ENCODE measurements at places on chromosomes 7 and 10.

- no peak for DNase-seq
Observed at GRCh38 chr10:29522061-29522855, 112.5 kb downstream of the SVIL start.

DNA sequence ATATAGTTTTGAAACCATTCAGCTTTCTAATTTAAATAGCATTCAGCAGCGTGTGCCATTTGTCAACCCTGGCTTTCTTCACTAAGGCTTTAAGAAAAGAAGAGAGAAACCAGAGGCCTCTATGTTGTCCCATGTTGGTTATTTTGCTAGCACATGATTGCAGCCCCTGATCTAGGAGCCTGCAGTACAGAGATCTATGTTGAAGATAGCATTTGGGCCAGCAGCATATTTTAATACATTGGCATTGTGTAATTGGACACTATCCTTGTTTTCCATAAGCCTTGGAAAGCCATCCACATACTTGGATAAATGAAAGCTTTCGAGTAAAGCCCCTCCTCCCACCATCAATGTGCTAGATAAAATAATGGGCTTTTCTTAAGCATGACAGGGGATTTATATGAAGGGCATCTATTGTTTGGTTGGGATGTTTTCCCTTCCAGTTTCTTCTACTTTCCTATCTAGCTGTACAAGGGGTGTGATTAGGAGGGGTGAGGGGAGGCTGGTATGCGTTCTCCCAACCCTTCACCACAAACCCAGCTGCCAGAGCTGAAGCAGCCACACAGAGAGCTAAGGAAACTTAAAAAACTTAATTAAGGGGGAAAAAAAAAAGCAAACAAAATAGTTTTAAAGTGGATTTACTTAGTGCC, 23.1 kb upstream of the SDHAF3 start:
- no peak for DNase-seq

- DNase-seq: no peak
Observed at GRCh38 chr10:79445977-79446757, 743 bp upstream of the ZCCHC24 start.

GRCh38 chr7:101553771-101554445, 75.2 kb downstream of the MYL10 start:
- DNase-seq: no peak

DNA sequence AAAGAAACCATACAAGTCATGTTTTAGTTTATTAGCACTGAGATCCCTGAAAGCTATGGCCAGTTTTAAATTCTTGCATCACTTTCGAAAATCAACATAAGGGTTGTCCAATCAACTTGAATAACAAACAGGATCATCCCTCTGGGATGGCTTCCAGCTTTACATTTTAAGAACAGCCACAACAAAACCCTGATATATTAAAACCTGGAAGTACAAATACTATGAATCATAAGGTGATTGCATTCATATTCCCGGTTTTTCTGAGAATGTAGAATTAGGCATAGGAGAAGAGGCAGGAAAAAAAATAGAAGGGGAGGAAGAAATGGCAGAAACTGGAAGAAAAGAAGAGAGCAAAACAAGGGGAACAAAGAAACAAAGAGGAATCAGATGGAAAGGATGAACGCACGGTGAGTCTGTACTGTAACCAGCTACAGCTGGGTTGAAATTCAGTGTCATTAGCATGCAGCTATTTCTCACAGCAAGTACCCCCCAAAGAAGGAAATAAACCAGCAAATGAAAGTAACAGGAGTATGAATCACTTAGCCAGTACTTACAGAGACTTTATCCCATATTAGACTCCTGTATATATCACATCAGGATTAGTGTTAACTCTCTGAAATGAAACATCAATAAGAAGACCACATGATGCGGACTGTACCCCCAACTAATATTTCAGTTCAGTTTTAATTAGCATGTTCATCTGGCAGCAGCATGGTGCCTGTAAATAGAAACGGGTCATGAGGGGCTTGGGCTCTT, 301.3 kb downstream of the RNLS start:
- DNase-seq: no peak

DNA sequence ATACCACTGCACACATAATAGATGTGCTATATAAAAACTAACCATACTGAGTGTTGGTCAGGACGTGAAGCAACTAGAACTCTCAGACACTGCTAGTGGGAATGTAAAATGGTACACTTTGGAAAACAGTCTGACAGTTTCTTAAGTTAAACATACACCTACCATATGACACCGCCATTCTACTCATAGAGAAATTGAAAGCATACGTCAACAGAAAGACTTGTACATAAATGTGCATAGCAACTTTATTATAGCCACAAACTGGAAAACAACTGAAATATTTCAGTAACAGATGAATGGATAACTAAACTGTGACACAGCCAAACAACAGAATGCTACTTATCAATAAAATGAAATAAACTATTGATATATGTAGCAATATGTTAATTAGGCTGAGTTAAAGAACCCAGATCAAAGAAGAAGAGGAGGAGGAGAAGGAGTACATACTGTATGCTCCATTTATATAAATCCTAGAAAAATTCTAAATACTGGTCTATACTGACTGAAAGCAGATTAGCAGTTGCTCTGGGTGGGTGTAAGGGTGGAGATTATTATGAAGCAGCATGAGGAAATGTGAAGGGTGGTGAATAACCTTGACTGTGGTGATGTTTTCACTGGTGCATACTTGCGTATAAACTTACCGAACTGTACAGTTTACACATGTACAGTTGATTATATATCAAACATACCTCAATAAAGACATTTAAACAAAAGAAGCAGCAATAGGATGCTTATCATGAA, 48.6 kb downstream of the ARHGAP21 start:
- DNase-seq: no peak

GRCh38 chr7:91569728-91570457, 305.7 kb downstream of the FZD1 start:
- no peak for DNase-seq

- no peak for DNase-seq
Observed at GRCh38 chr7:97671571-97671970, 60.3 kb upstream of the TAC1 start.

DNA sequence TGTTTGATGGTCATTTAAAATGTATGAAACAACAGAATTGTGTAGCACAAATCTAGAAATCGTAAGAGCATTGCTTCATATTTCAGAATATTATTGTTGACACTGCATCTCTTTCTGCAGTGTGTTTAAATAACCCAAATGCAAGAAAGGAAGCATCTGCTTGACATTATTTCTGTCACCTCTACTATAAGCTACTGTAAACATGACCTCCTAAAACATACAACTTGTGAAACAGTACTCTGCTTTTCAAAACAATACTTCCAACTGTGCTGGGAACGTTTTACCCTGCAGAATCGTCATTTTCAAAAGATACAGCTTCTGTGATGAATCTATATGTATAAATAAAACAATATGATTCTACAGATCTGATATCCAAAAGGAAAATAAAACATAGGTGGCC, 82.0 kb downstream of the RNF133 start:
- no peak for DNase-seq

GRCh38 chr7:152601305-152601798, 74.6 kb downstream of the XRCC2 start:
- DNase-seq: no peak

- DNase-seq: no peak
Observed at GRCh38 chr10:60849217-60849616, 70.9 kb downstream of the CDK1 start.

GRCh38 chr7:32516551-32517100, 21.3 kb downstream of the AVL9 start:
- DNase-seq: no peak

- DNase-seq: no peak
Observed at GRCh38 chr7:4939971-4940728, 18.8 kb downstream of the MMD2 start.

- DNase-seq: no peak
Observed at GRCh38 chr10:7826971-7827370, 8.7 kb downstream of the TAF3 start.

- no peak for DNase-seq
Observed at GRCh38 chr7:26978146-26978545, 113.8 kb upstream of the SKAP2 start.

DNA sequence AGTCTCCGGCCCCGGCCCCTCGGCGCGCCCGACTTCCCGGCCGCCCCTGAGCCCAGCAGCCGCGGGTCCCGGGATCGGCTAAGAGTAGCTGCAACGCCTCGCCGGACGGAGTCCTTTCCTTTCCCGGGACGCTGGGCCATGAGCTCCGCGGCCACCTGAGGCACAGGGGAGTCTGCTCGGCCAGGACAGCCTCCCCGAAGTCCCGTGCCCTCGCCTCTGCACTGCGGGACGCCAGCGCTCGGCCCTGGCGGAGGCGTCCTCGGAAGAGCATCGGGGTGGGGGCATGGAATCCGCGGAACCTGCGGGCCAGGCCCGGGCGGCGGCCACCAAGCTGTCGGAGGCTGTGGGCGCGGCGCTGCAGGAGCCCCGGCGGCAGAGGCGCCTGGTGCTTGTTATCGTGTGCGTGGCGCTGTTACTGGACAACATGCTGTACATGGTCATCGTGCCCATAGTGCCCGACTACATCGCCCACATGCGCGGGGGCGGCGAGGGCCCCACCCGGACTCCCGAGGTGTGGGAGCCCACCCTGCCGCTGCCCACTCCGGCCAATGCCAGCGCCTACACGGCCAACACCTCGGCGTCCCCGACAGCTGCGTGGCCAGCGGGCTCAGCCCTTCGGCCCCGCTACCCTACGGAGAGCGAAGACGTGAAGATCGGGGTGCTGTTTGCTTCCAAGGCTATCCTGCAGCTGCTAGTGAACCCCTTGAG, 502 bp downstream of the SLC18A3 start:
- no peak for DNase-seq

DNA sequence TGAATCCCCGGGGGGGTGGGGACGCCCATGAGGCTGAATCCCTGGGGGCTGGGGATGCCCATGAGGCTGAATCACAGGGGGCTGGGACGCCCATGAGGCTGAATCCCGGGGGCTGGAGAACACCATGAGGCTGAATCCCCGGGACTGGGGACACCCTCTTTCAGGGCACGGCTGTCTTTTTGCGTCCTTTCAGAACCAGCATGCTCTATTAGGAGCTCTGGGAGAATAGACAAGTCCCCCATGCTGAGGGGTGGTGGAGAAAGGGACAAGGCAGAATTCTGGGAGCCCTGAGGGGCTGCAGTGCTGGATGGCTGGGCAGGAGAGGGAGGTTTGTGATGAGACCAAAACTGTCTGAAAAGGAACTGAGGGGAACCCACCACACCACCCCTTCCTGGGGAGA, 257.3 kb upstream of the TCERG1L start:
- no peak for DNase-seq

GRCh38 chr10:12911795-12912194, 89.7 kb downstream of the CCDC3 start:
- DNase-seq: no peak

DNA sequence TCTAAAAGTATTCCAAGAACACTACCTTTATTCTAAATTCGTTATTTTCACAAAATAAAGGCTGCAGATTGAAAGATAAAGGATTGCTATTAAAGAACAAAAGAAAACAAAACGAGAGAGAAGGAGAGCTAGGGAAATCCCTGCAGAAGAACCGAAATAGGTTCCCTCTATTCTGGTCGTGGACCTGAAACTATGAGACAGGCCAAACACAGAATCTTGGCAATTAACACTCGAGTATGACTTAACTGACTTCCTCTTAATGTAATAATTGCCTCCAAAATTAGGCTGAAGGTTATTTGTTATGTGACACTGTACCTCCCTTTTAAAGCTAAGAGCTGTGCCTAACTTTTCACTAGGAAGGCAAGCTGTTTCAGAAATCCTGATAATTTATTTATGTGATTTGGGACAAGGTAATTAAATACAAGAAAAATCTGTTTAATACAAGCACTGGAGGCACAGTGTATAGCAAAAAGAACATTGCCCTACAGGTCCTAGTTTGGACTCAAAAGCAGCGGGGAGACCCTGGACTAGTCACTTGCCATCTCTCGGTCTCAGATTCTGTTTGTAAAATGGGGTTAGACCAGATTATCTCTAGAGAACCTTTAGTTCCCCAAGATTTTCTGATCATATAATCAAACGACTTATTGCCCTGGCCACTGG, 11.6 kb downstream of the NAMPT start:
- DNase-seq: no peak

DNA sequence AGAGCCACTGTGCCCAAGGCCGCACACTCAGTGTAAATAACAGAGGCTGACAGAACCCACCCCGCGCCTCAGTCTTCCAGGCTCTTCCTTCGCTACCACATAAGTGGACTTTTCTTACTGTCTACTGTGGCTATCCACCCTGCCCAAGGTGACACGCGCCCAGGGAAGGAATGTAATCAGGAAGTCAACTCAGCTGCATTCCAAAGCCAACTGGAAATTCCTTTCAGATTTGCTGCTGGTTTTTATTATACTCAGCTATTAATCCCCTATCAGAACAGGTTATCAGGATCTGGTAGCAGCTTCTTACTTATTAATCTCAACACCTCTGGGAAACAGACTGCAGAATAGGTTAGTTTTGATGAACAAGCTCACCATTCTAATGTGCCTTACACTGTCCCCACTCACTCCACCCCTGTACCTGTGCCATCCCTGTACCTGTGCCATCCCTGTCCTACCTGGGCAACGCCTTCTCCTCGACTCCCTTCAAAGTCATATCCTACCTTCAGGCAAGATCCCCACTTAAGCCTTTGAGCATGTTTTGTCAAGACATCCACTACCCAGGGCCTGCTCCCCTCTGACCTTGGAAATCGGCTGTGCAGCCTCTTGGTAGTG, 90.7 kb downstream of the NHLRC2 start:
- DNase-seq: no peak

GRCh38 chr7:47422611-47423010, 159.3 kb downstream of the TNS3 start:
- no peak for DNase-seq

GRCh38 chr10:13831711-13832141, 245.0 kb downstream of the PRPF18 start:
- DNase-seq: no peak

DNA sequence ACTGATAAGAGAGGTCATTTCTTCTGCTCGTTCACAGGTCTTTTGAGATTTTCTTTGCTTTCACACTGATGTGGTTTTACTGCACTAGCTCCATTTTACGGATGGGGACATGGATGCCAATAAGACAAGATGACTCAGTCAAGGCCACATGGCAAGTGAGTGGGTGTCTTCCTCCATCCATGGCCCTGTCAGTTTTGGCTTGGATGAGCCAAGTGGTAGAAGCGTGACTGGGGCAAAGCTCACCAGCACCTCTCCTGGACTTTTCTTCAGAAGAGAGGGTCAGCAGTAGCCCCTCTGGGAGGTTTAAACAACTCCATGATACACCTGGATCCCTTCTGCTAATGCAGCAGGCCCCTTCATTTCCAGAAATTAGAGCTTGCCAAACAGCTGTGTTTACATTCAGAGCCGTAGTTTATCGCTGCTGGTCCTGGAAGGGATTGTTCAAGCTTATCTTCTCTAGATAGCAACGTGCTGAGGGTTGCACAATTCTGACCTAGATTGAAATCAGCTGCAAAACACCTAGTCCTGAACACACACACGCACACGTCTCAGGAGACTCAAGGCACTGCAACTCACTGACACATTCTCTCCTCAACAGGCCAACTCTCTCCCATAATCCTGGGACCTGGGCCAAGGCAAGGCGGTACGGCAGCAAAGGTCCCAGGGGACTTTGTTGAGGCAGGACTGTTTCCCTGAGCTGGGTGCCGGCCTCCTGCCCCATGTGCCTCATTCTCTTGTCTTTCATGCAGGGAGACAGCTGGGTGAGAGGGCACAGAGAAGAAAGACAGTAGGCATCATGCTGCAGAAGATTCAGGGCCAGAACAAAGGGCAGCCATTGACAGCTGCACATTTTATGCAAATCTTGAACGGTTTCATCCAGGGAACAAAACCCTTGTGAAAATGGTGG, 14.2 kb upstream of the PDCD4 start:
- DNase-seq: peak; percentile 62

Data from CD8-positive, alpha-beta T cell (primary cell).